ENCODE measurements at places on chromosomes 4 and X. TPM values are rescaled to one million over a fixed set of nuclear protein-coding genes. Genes with fewer than 3 reads are reported as not detected.

The SORCS2 gene
- 7.1 TPM for total RNA-seq

The SCML2 gene
- total RNA-seq: 8.2 TPM

The PNCK gene
- total RNA-seq: 35.1 TPM

The PDLIM3 gene
- total RNA-seq: 9.2 TPM

The DIPK2B gene
- not detected for total RNA-seq

The TEX28 gene
- not detected for total RNA-seq

The SASH3 gene
- not detected for total RNA-seq

The LINC00632 gene
- total RNA-seq: 308 TPM

The RPA4 gene
- 1.2 TPM for total RNA-seq

The VCX3B gene
- total RNA-seq: not detected

The ZCCHC4 gene
- 15.4 TPM for total RNA-seq

The USP17L13 gene
- not detected for total RNA-seq

The RPGR gene
- 12.1 TPM for total RNA-seq

The NHSL2 gene
- total RNA-seq: 22.8 TPM

The MMRN1 gene
- total RNA-seq: not detected
